Endothelial cell of umbilical vein (primary cell): ENCODE measurements at places on chromosomes 3 and 15.

DNA sequence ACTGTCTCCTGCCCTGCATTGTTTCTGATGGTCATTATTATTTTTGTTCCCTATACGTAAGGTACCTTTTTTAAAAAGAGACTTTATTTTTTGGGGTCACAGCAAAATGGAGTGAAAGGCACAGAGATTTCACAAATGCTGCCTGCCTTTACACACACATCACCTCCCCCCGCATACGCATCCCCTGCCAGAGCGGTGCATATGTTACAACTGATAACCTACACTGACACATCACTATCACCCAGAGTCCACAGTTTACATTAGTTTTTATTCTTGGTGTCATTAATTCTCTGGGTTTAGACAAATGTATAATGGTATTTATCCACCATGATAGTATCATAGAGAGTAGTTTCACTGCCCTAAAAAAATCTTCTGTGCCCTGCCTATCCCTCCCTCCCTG is 43.6 kb upstream of the KLF13 start:
- no peaks in the 10 kb centered on the region for H3K4me1 ChIP-seq
- no peak overlapping the region for H3K27ac ChIP-seq
- no peak overlapping the region for H3K4me3 ChIP-seq
- no peaks in the 10 kb centered on the region for H3K36me3 ChIP-seq
- no peak for DNase-seq

DNA sequence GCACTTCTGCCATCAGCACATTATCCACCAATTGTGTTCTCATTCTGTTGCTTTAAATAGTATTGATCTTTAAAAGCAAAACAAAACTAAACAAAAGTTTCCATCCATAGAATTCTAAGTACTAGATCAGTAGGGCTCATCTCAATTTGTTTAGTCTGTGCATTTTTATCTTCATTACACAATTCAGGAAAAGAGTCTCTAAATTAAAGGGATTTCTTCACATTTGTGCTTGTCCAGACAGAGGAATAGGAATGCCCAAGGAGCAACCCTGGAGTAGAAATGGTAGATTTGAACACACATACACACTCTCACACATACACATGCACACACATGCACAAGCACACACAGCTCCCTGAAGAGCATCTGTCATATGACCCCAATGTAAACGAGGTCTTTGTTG is 21.4 kb downstream of the LMCD1 start:
- no peak overlapping the region for H3K27ac ChIP-seq
- H3K36me3 ChIP-seq, result no peaks in the 10 kb centered on the region
- no peak overlapping the region for H3K4me3 ChIP-seq
- H3K4me1 ChIP-seq, result peaks cover 7% of the 10 kb centered on the region
- no peaks in the 10 kb centered on the region for H3K27me3 ChIP-seq

DNA sequence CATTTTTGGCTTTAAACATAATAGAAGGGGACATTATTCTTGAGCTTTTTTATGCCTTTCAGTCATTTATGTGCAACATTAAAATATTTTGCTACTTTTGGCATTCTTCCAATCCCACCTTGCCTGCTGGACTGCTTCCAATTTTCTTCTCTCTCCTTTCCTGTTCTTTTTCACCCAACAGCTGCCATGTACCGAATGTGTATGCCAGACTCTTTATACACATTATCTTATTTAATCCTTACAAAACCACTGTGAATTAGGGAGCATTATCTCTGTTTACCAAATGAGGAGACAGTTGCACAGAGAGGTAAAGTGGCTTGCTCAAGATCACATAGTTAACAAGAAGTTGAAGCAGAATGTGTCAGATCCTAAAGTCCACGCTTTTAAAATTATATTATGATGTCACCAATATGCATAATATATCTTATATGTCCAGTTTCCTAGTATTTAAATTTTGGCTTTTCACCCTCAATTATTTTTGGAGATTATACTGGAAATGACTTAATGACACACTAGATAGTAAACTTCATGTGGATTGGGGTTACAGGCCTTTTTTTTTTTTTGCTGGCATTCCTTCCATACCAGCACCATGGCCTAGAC is 231.5 kb downstream of the THRB start:
- no peak for DNase-seq
- H3K27ac ChIP-seq, result no peak overlapping the region
- H3K27me3 ChIP-seq, result no peaks in the 10 kb centered on the region
- H3K4me1 ChIP-seq, result no peaks in the 10 kb centered on the region
- no peak overlapping the region for H3K4me3 ChIP-seq

- H3K27me3 ChIP-seq, result no peaks in the 10 kb centered on the region
- H3K4me3 ChIP-seq, result peak within 1 kb of the TSS; percentile 90
- DNase-seq, result peak; percentile 91
- peak within 1 kb of the TSS; percentile 68 for H3K27ac ChIP-seq
These were observed at the start of gene CRBN for GRCh38 chr3:3179407-3180094. TSS of gene CRBN (minus strand) at chr3:3179691. CDS start at chr3:3179687, 4 bp downstream.

DNA sequence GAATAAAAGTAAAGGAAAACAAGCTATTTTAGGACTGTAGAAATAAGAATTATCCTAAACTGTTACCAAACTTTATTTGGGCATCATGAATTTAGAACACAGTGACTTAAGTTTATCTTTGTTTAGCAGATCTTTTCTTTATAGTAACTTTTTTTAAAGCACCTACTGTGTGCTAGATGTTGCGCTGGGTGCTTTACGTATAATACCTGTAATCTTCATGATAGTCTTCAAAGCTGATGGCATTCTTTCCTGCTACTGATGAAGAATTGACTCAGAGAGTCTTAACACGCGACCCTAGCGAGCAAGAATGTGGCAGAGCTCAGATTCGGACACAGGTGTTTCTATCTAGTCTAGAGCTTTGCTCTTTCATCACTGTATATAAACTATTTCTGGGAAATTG is 53.9 kb downstream of the CHD2 start:
- DNase-seq, result no peak
- peaks cover 25% of the 10 kb centered on the region for H3K36me3 ChIP-seq
- H3K4me3 ChIP-seq, result no peak overlapping the region
- no peak overlapping the region for H3K27ac ChIP-seq
- no peaks in the 10 kb centered on the region for H3K27me3 ChIP-seq
- H3K4me1 ChIP-seq, result peaks cover 2% of the 10 kb centered on the region

- no peak for DNase-seq
- no peaks in the 10 kb centered on the region for H3K4me1 ChIP-seq
- no peaks in the 10 kb centered on the region for H3K27me3 ChIP-seq
- H3K4me3 ChIP-seq, result no peak overlapping the region
- no peak overlapping the region for H3K27ac ChIP-seq
These were observed 43.0 kb upstream of the SEC13 start for GRCh38 chr3:10363935-10364334.

GRCh38 chr3:11465744-11466616 is 177.7 kb downstream of the VGLL4 start:
- H3K36me3 ChIP-seq, result no peaks in the 10 kb centered on the region
- no peak for DNase-seq
- H3K4me3 ChIP-seq, result no peak overlapping the region

GRCh38 chr3:9750556-9751411 is 1.0 kb downstream of the OGG1 start:
- no peak for DNase-seq
- H3K27ac ChIP-seq, result peak overlapping the region; percentile 0
- H3K27me3 ChIP-seq, result no peaks in the 10 kb centered on the region
- H3K4me3 ChIP-seq, result peak overlapping the region; percentile 55
- H3K4me1 ChIP-seq, result peaks cover 44% of the 10 kb centered on the region

GRCh38 chr3:46401579-46401978 is 5.3 kb downstream of the CCR5AS start:
- H3K4me1 ChIP-seq, result peaks cover 29% of the 10 kb centered on the region
- H3K36me3 ChIP-seq, result no peaks in the 10 kb centered on the region
- H3K4me3 ChIP-seq, result no peak overlapping the region

DNA sequence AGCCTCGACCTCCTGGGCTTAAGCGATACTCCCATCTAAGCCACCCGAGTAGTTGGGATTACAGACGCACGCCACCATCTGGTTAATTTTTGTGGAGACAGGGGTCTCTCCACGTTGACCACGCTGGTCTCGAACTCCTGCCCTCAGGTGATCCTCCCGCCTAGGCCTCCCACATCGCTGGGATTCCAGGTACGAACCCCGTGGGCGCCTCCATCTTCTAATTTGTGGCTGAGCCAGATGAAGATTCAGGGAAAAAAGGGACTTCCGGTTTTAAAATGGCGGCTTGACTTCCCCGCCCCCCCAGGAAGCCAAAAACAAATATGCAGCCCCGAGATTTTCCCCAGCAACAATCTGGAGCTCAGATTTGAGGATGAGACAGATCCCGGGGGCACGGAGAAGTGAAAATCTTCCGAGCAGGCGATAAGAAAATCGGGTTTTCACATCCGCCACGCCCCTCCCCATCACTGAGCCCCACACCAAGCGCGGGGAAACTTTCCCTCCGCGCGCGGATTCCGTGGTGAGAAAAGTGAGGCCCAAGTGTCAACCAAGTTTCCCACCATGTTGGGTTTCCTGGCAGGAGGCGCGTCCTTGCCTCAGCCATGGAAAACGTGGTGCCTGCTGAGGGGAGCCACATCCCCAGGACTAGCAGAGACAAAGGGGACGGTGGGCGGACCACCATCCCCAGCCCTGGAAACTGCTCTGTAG is 15.4 kb downstream of the CHST14 start:
- H3K4me3 ChIP-seq, result no peak overlapping the region
- no peaks in the 10 kb centered on the region for H3K36me3 ChIP-seq
- H3K27ac ChIP-seq, result no peak overlapping the region
- peaks cover 6% of the 10 kb centered on the region for H3K27me3 ChIP-seq
- H3K4me1 ChIP-seq, result no peaks in the 10 kb centered on the region

DNA sequence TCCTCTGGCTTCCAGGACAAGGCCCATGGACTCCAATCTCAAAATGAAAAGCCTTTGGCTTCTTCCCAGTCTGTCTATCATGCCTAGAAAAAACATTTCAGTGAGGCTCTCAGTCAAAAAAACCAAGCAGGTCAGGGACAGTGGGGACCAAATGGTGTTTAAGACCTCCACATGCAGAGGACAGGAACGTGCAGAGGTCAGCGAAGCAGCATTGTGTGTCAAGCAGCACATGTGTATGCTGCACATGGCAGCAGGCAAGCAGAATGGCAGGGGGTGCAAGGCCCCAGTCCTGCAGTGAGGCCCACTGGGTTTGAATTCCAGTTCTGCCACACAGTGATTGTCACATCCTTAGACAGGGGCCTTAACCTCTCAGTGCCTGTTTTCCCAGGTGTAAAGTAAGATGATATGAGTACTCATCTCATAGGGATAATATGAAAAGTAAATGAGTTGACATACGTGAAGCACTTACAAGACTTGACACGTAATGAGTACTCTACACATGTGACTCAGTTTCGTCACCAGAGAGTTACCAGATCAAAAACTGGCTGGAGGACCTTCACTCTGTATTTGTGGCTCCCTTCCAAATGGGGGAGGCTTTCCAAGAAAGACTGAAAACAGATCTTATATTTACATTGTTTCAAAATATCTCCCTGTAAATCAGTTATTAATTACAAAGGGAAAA is 11.2 kb downstream of the STIMATE start:
- no peaks in the 10 kb centered on the region for H3K36me3 ChIP-seq

DNA sequence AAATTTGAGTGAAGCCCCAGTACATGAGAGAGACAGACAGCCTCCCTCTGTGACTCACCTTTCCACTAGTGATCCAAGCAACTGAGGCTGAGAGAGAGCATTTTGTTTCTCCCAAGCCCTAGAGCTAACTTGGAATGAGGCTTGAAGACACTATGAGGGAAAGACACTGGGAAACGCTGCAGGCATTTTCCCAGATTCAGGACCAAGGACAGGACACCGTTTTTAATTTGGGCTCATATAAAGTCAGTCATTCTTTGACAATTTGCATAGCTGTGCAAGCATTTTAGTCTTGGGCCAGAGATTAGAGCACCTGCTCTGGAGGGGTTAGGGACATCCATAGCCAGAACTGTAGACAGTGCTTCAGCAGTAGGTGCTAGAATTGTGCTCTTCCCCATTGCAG is 249.0 kb downstream of the AGBL1 start:
- H3K27ac ChIP-seq, result no peak overlapping the region
- DNase-seq, result no peak
- H3K4me1 ChIP-seq, result no peaks in the 10 kb centered on the region
- H3K4me3 ChIP-seq, result no peak overlapping the region

- H3K4me1 ChIP-seq, result peaks cover 25% of the 10 kb centered on the region
- H3K4me3 ChIP-seq, result no peak overlapping the region
- peak overlapping the region; percentile 33 for H3K27ac ChIP-seq
- H3K27me3 ChIP-seq, result no peaks in the 10 kb centered on the region
- DNase-seq, result peak; percentile 83
These were observed 353.3 kb downstream of the LPP start for GRCh38 chr3:188507244-188507720.
